Stimulated activated naive CD4-positive, alpha-beta T cell treated with Interleukin-2 at 50 U/mL for 16 hours (primary cell): ENCODE measurements at places on chromosomes 4 and X.

GRCh38 chr4:169215656-169216055 is 55.1 kb downstream of the SH3RF1 start:
- DNase-seq, result no peak

DNA sequence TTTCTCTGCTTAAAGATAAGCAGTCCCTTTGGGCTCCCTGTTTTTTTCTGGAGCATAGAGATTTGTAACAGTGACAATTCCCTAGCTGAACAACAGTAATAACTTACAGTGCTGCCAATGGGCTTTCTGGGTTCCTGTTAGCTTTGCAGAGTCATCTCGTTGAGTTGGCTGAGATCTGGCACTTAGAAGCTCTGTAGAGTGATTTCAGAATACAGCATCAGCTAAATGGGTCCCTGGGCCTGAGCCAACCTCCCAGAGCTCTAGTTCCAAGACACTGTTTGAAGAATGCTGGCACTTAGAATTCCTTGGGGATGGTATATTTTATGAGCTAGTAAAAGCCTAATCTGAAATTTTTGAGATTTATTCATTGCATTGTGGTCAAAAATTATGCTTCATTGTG is 43.5 kb upstream of the SERTM2 start:
- no peak for DNase-seq

GRCh38 chr4:76836860-76837562 is 60.9 kb downstream of the SOWAHB start:
- no peak for DNase-seq

DNA sequence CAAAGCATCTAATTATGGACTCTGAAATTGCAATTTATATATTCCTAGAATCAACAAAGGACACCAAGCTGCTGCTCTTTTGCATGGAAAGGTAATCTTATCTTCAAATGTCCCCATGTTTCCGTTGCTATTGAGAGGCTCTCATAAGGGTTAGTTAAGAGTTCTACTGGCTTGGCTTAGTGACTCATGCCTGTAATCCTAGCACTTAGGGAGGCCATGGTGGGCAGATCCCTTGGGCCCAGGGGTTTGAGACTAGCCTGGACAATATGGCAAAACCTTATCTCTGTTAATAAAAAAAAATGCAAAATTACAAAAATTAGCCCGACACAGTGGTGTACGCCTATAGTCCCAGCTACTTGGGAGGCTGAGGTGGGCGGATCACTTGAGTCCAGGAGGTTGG is 93.4 kb upstream of the RAPGEF2 start:
- DNase-seq, result no peak

GRCh38 chr4:15378062-15378461 is 49.8 kb upstream of the C1QTNF7 start:
- no peak for DNase-seq

- DNase-seq, result no peak
Measured at GRCh38 chr4:3573131-3573530, 40.9 kb upstream of the LRPAP1 start.

DNA sequence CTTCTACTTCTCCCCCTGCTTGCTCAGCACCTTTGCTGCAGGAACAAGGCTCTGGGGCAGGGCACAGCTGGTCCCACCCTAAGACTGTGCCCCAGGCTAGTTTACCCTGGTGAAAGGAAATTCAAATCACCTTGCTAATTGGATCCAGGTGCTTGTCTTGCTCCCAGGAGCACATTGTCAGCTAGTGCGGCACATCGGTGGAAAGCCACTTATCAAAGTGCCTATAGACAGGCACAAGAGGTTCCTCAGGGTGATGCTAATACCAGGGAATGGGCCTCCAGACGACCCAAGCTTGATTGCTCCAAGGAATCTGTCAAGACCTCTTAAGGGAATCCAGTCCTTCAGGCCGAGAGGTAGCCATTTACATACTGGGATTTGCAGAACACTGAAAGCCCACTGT is 64.5 kb upstream of the PRPS1 start:
- DNase-seq, result no peak

GRCh38 chrX:18579495-18579894 is 92.4 kb downstream of the RS1 start:
- DNase-seq, result no peak

GRCh38 chrX:95884186-95884585 is 800.5 kb upstream of the DIAPH2 start:
- no peak for DNase-seq

DNA sequence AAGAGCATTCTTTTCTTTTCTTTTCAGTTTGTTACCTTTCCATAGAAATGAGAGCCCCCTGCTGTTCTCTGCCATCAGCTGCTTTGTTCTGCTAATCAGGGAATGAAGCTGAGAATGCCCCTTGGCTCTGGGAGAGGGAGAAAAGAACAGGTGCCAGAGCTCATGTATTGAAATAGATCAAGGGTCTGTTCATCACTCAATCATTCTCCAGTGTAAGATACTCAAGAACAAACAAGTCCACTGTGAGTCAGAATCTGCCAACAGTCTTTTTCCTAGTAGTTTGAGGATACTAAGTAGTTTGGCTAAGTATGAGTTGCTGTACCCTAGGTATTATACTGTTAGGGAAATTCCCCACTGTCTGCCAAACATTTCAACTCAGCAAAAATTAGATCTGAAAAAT is 144.3 kb downstream of the RTL3 start:
- no peak for DNase-seq

- DNase-seq, result no peak
Measured at GRCh38 chr4:183405303-183405702, 39.1 kb upstream of the CDKN2AIP start.

GRCh38 chr4:81724925-81725329 is 253.2 kb upstream of the RASGEF1B start:
- DNase-seq, result peak; percentile 58

GRCh38 chr4:115851918-115852766 is 738.7 kb upstream of the NDST4 start:
- DNase-seq, result peak; percentile 0

DNA sequence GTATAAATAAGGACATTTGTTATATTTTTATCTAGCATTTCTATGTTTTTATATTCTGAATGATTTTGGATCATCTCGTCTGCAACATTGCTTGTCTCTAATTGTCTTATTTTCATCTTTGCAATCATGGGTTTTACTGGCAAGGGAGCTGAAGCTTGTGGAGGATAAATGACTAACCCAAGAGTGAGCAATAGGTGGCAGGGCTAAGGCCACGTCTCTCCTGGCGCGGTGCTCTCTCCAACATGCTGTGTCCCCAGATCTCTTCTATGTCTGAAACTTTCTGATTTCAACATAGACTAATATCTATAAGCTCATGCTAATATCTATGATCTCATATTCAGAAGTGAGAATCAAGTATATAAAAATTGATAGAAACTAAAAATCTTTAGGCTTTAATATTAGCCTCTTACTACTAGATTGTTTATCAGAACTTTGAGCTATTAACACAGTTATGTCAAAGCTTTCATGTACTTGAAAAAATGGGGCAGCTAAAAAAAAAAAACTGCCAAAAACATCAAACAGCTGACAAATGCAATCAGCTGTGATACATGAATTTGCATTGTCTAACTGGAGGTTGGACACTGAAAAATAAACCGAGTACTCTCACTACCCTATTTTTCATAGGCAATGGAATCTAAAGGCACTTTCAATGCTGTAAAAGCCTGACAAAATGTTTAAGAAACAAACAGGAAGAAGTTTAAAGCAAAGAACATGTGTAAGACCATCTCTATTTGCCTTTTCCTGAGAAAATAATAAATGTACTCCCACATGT is 169.2 kb downstream of the TMA16 start:
- DNase-seq, result no peak

- no peak for DNase-seq
Measured at GRCh38 chr4:107017443-107018343, 18.4 kb downstream of the DKK2 start.

DNA sequence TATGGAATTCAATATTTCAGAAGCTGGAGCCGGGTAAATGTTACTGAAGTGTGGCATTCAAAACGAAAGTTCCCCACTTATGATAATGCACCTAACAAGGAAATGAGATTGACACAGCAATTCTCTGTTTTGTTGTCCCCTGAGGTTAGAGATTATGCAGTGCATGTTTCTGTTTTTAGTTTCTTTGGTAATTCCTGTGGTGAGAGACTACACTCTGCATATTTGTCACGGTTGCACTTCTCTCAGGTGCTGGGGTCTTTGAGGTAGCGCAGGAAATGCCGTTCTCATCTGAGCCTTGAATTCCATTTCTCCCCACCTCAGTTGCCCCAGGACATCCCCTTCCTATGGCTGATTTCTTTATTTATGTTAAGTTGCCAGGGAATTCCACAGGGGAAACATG is 15.3 kb upstream of the BEND4 start:
- no peak for DNase-seq

DNA sequence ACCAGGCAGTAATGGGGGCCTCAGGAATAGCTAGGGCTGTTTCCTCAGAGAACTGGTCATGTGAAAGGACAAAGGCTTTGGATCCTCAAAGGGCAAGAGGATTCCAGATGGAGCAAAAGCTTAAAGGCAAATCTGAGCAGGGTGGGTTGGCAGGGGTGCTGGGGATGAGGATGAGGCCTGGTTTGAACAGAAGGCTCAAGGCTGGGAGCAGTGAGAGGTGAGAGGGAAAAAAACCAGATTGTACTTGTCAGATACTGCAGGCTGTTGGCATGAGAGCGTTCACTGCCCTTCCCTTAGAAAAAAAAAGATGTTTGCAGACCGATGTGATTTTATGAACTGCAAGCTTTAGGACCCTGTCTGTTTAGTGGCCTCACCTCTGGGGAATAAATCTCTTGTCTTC is 75.3 kb upstream of the PLAC1 start:
- no peak for DNase-seq

DNA sequence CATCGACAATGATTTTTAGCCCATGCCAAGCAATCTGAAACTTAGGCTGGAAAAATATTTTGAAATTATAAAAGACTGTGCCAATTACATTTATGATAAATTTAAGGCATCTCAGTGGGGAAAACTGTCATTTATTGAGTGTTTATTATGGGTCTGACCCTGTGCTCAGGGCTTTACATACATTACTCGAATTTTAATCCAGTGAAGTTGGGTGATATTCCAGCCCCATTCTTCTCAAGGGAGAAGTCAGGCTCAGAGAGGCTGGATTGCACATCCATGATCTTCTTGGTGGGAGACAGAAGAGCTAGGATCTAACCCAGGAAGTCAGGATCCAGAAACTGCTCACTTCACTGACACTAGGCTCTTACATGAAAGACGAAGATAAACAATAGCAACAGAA is 260.8 kb downstream of the QDPR start:
- DNase-seq, result no peak

- no peak for DNase-seq
Measured at GRCh38 chr4:83317671-83318070, 17.0 kb downstream of the HPSE start.

GRCh38 chr4:46844325-46844917 is 64.6 kb downstream of the COX7B2 start:
- DNase-seq, result peak; percentile 2

DNA sequence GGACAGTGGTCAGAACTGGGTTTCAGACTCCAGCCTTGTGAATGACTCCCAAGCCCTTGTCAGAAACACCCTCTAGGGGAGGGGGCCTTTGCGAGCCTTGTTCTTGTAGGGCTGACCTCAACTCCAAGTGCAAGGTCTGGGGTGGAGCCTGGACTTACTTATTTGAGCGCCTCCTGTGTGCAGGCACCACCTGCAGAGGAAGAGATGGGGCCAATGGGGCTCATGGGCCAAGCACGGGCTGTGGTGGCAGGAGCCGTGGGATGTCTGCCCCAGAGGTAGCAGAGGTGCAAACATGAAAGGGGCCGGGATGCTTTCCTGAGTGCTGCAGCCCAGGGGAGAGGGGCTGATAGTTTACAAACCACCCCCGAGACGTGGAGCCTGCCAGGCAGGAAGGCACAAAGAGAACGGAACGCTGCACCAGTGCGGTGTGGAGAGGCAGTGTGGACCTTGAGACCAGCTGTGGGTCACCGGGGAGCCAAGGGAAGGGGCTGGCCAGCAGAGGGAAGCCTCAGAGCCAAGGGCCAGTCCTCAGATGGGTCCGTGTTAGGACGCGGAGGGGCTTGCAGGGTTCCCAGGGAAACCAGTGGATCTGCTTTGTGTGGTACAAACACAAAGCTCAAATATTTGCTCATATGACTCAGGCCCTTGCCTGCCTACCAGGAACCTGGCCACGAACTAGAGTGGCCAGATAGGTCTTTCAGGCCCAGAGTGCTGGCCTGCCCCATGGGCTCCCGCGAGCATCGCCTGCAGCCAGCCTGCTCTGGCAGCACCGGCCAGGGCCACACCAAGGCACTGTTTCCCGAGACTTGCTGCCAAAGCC is 8.7 kb upstream of the TADA2B start:
- no peak for DNase-seq

DNA sequence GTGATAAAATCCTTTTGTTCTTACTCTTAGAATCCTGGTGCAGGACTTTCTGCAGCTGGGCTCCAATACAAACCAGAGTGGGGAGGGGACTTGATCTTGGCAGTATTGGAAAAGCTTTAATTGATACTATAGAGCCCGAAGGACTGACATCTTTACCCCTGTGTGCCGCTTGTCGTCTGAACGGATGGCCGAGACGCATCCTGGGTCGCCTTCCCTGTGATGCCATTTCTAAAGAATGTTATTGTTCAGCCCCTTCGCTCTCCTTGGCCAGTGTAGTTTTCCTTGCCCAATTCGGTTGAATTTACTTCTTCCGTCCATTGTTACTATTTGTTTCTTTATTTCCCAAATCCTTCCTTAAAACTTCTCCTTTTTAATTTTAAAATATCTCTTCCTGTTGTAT is 80.9 kb downstream of the CLDN34 start:
- DNase-seq, result no peak

DNA sequence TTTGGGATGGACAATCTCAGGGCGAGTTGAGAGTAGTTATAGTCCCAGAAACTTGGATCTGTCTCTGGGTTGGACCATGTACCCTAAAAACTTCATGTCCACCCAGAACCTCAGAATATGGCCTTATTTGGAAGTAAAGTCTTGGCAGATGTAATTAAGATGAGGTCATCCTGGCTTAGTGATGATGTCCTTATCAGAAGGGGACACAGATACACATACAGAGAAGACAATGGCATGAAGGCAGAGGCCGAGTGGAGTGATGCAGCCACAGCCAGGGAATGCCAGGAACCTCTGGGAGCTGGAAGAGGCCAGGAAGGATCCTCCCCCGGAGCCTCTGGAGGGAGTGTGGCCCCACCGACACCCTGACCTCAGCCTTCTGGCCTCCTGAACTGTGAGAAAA is 61.2 kb upstream of the STX18 start:
- no peak for DNase-seq

DNA sequence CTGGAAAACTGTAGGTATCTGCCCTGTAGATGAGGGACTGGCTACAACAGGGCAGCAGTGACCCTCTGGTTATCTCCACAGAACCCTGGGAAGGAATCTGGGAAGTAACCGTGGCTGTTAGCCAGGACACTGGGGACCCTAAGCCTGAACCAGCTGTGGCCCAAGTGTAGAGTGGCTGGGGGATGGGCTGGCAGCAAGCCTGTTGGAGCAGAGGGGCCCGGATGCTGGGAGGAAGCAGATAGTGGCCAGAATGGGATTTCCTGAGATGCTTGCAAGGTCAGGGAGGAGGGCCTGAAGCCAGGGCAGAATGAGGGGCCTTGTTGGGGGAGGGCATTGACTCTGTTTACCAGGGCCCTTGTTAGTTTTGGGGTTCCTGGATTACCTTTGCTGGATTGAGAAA is 161.0 kb upstream of the EOLA2 start:
- DNase-seq, result no peak

- DNase-seq, result no peak
Measured at GRCh38 chr4:162782778-162783525, 383.7 kb downstream of the NAF1 start.
